ENCODE measurements at places on chromosomes 5 and 9.

GRCh38 chr5:173228107-173228506 lies 6.9 kb downstream of the NKX2-5 start:
- no peak for DNase-seq

DNA sequence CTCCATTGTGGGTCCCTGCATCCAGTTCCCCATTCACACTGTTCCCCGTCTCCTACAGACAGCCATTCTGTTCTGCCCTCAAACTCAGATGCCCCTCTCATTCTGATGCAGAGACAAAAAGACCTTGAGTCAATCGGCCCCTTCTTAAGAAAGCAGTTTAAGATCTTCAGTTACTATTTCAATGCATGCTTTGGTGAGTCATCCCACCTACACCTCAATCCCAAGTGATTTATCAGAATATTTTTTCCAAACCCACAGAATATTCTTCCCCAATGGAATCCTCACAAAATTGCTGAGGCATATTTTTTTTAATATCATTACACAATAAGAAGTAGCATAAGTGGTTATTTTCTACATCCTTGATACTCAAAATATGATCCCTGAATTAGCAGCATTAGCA lies 92.4 kb upstream of the SLC1A1 start:
- DNase-seq, result no peak

- DNase-seq, result no peak
Observed at GRCh38 chr9:117412006-117412715, 2.7 kb downstream of the ASTN2 start.

DNA sequence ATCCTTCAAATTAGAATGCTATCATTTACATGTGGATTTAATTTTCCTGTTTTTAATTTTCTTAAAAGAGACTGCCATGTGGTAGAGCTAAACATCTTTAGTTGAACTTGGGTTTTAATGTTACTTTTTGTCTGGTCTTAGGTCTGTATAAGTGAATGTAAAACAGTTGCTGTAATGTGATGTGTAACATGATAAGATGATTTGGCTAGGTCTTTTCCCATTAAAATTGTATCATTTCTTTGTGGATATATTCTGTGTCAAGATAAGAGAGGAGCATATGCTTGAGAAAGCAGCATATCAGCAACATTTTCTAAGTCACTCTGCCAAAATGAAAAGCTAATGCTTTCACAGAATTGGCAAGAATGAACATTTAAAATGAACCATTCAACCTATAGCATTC lies 18.5 kb downstream of the TMEM167A start:
- DNase-seq, result no peak

- DNase-seq, result peak; percentile 81
Observed at GRCh38 chr5:74326571-74327338, 313.8 kb downstream of the ENC1 start.

- DNase-seq, result no peak
Observed at GRCh38 chr9:133786371-133786753, 48.2 kb upstream of the SARDH start.

- peak; percentile 66 for DNase-seq
Observed at GRCh38 chr5:34570721-34571676, 85.1 kb upstream of the RAI14 start.

- no peak for DNase-seq
Observed at GRCh38 chr5:133341296-133341695, 271.0 kb downstream of the FSTL4 start.

DNA sequence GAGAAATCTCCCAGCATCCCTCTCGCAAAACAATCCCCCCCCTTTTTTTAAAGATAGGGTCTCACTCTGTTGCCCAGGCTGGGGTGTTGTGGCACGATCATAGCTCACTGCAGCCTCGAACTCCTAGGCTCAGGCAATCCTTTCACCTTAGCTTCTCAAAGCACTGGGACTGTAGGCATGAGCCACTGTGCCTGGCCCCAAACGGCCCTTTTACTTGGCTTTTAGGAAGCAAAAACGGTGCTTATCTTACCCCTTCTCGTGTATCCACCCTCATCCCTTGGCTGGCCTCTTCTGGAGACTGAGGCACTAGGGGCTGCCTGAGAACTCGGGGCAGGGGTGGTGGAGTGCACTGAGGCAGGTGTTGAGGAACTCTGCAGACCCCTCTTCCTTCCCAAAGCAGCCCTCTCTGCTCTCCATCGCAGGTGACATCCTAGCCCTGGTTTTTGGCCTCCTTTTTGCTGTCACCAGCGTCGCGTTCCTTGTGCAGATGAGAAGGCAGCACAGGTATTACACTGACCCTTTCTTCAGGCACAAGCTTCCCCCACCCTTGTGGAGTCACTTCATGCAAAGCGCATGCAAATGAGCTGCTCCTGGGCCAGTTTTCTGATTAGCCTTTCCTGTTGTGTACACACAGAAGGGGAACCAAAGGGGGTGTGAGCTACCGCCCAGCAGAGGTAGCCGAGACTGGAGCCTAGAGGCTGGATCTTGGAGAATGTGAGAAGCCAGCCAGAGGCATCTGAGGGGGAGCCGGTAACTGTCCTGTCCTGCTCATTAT lies 6.8 kb downstream of the CA9 start:
- no peak for DNase-seq

DNA sequence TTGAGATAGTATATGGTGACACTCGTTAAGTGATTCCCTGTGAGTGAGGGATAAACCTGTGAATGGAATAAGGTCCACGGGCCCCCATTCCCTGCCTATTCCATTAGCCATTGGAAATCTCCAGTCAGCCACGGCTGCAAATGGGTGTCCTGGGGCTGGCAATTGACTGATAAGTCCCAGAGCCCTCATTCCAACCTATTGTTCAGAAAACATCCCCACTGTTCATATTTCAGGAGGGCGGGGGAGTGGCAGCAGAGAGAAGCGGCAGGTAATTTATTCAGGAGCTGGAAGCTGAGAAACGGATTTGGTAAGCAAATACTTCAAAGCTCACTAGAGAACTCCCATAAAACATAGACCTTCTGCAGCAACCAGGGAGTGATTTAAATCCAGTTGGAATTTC lies 42.0 kb downstream of the TMEM174 start:
- DNase-seq, result no peak

DNA sequence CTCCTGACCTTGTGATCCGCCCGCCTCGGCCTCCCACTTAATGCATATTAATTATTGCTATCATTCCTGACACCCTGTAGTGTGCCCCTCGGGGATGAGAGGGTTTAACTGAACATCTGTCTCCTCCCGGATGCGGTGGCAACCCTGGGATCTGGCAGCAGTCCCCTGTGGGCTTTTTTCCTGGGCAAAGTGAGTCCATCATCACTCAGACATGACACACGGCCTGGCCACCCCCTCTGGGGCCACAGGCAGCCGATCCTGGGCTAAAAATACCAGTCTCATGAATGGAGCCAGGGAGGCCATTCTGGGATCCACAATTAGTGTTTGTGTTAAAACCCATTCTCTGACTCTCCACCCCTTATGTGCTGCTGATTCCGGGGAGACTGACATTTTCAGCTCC lies 161.2 kb downstream of the RGS3 start:
- no peak for DNase-seq

GRCh38 chr5:110754181-110754580 lies 15.4 kb downstream of the SLC25A46 start:
- DNase-seq, result no peak

DNA sequence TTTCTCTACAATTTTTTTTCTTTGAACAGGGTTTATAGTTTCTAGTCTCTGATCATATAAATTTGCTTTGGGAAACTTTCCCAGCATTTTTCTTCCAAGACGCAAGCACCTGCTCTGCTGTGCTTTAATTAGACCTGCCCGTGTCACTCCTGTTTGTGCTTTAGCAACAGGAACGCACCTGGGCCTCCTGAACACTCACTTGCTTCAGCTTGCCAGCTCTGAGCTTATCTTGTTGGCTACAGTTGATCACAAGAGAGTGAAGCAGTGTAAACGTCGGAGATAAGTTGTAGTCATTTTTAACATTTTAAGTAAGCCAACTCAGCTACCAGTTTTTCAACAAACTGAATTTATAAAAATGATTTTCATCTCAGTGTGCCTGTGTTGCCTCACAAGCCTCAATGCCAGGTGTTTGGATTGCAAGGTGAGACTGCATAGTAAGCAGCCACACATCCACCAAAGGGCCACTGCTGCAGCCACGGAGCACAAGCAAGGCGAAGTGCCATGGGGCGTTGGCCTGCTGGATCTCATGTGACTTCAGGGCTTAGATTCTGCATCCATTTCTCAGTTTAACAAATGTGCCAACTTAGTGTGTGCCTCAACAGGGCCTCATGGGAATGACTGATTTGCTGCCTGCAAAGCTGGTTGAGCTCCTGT lies 166.9 kb downstream of the TRIO start:
- DNase-seq, result no peak

DNA sequence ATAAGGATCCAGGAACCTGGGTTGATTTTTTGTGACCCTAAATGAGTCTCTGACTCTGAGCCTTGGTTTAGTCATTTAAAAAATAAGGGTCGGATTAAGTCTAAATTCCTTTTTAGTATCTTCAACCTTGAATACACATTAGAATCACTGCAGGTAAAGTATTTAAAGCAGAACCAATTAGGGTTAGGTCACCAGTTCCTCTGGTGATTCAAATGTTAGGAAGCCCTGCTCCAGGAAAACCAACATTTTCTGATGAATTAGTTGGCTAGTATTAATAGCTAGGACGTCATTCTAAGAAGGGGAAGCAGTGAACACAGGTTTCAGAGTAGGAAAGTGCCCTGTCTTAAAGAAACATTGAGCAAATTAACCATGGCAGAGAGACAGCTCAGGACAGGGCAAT lies 31.4 kb upstream of the BRINP1 start:
- no peak for DNase-seq

GRCh38 chr5:92505145-92505544 lies 1075.9 kb downstream of the NR2F1-AS1 start:
- DNase-seq, result no peak

DNA sequence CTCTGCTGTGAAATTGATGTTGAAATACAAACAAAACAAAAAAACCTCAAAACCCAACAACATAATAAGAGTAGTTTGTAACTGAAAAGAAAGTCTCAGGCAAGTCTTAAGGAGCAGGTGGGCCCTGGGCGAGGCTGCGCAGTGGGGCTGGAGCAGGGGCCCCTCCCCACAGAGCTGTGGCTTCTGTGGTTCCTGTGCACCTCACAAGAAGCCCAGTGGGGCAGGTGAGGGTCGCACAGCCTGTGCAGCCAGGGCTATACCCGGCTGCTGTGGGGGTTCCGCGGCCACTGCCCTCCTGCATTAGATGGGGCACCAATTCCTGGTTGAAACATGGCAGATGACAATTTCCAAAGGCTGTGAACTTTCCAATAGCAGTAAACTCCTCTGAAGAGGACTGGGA lies 75.3 kb downstream of the TRIO start:
- DNase-seq, result no peak
